Activated CD8-positive, alpha-beta T cell treated with anti-CD3 and anti-CD28 coated beads for 36 hours (primary cell): ENCODE measurements at places on chromosomes 5 and 9. TPM values are rescaled to one million over a fixed set of nuclear protein-coding genes. Genes with fewer than 3 reads are reported as not detected.

GRCh38 chr9:91985692-91986091 is 35.7 kb upstream of the ROR2 start:
- no peak for DNase-seq

GRCh38 chr9:14277244-14277643 is 36.7 kb downstream of the NFIB start:
- DNase-seq, result no peak

GRCh38 chr9:107316795-107317661 is 33.9 kb downstream of the RAD23B start:
- no peak for DNase-seq

- no peak for DNase-seq
Measured at GRCh38 chr9:78698371-78698770, 401.4 kb downstream of the PSAT1 start.

DNA sequence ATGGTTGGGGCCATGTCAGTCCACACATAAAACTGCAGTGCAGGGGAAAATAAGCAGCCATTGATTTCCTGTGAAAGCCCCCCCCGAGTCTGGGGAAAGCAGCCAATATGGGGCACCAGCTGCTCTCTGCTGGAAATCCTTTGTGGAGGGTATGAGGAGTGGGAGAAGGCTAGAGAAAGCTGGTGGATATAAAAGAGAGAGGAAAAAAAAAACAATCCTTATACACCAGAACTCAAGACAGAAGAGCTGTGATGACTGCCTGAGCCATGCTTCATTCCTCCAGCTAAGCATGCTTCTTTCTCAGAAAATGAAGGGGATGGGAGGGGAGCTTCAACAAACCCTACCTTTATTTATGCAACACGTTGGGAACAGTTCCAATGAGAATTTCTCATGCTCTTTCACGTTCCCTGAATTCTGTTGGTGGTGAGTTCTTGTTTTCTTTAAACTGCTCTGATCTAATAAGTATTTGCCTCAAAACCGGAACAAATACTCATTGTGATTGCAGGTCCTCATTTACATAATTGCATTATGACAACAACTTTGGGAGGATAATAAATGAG is 688.0 kb upstream of the SEMA6A start:
- no peak for DNase-seq

DNA sequence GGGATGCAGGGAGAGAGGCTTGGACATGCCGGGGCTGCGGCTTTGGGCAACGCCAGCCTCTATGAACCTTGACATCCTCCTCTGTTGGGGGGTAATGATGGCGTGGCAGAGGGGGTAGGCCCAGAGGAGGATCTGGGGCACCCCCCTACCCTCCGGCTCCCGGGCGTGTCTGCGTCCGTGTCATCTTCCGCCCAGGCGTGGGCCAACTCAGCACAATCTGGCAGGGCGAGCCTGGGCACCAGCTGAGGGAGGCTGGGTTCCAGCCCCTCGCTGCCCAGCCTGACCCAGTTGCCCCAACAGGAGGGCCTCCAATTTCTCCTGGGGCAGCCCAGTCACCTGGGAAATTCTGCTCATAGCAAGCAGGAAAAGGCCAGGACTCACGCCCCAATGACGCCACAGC is 62.9 kb upstream of the IL17B start:
- DNase-seq, result no peak

DNA sequence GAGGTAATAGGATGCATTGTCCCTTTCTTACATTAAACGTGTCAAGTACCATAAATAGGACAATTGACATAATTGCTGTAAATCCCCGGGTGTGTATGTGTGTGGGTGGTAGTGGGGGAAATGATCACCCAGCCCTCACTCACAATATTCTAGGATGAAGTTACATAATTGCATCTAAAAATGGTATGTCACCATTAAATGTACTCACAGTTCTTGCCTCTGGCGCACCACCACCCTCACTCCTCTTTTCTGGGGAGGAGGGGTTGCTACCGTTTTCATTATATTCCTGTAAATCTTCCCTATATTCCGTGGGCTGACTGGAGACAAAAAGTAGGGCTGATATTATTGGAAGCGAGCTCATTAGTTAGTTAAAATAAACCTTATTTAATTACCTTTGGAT is 563.8 kb downstream of the TLR4 start:
- DNase-seq, result no peak

Gene FOXI1
- total RNA-seq, result not detected

GRCh38 chr5:69519285-69519684 is 26.7 kb downstream of the OCLN start:
- no peak for DNase-seq

- DNase-seq, result no peak
Measured at GRCh38 chr9:132903574-132904492, 25.1 kb downstream of the SPACA9 start.

- DNase-seq, result peak; percentile 24
Measured at GRCh38 chr5:13957032-13957645, 12.7 kb upstream of the DNAH5 start.

Gene AK8
- total RNA-seq, result not detected

DNA sequence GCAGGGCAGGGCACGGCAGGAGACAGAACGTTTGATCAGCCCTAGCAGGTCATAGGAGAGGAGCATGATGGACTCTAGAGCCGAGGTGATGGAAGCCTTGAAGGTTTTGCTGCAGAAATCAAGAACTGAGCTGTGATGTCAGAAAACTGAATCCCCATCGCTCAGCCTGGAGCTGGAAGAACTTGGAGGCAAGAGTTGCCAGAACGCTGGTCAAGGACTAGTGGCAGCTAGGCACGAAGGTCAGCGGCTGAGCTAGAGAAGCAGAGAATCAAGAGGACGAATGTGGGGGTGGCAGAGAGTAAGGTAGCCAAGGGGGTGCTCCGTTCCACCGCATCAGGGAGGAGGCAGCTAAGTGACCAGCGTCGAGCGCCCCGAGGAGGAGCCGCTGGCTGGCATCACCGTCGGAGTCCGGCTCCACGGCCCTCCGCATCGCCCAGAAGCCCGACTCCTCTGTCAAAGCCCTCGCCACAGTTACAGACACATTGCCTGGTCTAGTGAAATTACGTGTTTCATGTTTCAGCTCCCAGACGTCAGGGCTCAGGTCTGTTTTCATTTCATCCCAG is 1.2 kb upstream of the GALNT10 start:
- DNase-seq, result no peak

Gene GRIN1
- not detected for total RNA-seq

- no peak for DNase-seq
Measured at GRCh38 chr5:171707442-171707792, 78.2 kb upstream of the SMIM23 start.

GRCh38 chr5:4984461-4984860 is 155.7 kb upstream of the ADAMTS16 start:
- no peak for DNase-seq

DNA sequence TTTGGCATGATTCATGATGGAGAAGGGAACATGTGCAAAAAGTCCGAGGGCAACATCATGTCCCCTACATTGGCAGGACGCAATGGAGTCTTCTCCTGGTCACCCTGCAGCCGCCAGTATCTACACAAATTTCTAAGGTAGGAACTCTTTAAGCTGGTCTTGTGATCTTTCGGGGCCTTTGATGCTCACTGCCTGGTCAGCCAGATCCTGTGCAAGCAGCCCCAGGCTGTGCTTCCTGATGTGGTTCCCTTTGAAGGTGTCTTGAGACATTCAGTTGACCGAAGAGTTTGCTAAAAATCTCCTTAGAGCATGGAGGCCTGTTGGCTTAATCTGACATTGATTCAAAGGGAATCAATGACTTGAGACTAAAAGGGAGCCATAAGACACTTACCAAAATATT is 60.0 kb downstream of the ADAMTS16 start:
- no peak for DNase-seq

DNA sequence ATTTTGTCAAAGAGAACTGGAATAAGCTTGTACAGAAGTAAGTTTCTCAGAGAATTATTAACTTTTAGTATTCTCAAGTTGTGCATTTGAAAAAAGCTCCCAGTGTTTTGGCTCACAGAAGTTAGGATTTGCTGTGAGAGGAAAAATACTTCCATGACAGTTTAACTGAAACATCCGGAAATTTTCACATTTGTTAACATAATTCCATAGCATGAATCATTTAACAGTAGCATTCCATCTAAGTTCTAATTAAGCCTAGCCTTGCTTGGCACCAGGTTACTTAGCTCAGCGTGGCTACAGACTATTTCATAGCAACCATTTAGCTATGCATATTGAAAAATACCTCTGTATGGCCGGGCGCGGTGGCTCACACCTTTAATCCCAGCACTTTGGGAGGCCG is 90.8 kb downstream of the LNPEP start:
- DNase-seq, result no peak

GRCh38 chr5:108541836-108542235 is 159.9 kb upstream of the FBXL17 start:
- DNase-seq, result no peak

- DNase-seq, result peak; percentile 35
Measured at GRCh38 chr5:76180814-76181805, 97.9 kb downstream of the SV2C start.

- DNase-seq, result peak; percentile 70
Measured at GRCh38 chr5:39164016-39164415, 55.3 kb downstream of the FYB1 start.

GRCh38 chr9:892123-892522 is 50.6 kb downstream of the DMRT1 start:
- DNase-seq, result no peak

DNA sequence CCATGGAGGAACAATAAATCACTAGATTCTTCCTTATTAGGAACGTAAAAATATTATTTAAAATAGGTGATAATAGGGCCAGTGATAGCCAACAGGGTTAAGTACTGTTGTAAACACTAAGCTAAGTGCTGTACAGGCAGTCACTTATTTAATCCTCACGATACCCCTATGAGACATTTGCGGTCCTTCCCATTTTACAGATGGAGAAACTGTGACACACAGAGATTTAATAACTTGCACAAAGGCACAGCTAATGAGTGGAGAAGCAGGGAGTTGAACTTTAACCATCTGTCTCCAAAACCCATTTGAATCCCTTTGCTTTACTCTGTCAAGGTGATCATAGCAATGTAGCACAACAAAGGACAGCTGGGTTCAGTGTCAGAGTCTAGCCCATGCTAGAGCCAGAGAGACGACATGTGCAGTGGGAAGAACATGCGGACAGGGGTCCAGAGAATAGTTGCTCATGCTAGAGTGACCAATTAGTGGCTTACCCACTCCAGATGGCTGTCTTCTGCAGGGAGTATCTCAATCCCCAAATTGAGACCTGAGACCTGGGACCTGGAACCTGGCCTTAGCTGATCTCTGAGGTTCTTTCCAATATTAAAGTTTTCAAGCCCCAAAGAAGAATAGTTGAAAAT is 28.9 kb downstream of the STXBP1 start:
- DNase-seq, result no peak

DNA sequence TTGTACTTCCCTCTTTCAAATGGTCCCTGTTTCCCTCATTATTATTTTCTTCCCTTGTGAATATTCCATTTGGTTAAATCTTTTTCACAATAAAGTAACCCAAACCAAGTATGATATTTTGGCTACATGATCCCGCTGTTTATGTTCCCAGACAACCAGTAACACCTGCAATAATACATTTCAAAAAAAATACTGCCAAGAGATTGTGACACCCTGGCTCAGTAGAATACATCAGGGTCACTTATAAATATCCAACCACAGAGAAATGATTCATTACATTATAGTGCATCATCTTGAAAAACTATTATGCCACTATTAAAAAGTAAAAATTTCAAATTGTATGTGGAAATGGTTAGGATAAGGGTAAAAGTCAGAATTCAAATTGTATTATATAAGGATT is 7.2 kb upstream of the OXCT1 start:
- DNase-seq, result no peak

DNA sequence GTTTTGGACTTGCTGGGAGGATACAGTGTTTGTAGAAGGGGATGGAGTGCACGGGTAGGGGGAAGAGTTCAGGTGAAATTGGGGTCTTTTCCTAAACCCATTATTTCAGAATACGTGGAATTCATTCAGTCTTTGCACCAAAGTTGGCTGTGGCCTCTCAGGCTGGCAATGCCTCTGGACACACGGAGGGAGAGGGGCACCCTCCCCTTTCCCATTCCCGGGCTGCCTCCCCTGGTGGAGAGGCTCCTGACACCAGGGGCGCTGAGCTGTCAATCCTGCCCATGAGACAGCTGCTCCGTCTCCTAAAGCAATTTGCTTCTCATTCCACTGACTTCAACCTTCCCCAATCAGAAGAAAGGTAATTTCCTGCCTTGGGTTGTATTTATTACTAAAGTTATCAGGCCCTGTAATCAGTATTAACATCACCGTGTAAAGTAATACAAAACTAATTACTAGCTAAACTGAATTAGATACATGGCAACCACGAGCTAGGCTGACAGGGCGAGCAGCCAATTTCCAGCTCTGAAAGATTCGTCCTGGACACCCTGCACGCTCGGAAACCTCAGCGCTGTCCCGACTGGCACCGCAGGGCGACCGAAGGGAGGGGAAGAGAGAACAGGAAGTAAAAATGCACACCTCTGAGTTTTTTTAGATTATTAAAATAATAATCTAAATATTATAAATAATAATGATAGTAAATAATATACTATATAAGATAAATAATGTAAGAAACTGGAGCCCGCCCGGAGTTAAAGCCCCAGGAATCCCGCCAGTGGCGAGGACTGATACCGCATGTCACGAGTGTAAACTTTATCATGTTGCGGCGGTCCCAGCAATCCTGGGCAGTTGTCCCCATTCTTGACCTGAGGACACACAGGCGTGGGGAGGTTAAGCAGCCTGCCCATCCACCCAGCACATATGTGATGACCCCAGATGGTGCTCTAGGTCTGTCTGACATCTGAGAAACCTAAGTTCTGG is 6.9 kb upstream of the OLFM1 start:
- no peak for DNase-seq

- no peak for DNase-seq
Measured at GRCh38 chr9:132912131-132912530, 32.3 kb downstream of the TSC1 start.

- DNase-seq, result peak; percentile 10
Measured at GRCh38 chr9:122091682-122092592, 1.2 kb downstream of the TTLL11 start.

Gene PCDH12
- 0.61 TPM for total RNA-seq

DNA sequence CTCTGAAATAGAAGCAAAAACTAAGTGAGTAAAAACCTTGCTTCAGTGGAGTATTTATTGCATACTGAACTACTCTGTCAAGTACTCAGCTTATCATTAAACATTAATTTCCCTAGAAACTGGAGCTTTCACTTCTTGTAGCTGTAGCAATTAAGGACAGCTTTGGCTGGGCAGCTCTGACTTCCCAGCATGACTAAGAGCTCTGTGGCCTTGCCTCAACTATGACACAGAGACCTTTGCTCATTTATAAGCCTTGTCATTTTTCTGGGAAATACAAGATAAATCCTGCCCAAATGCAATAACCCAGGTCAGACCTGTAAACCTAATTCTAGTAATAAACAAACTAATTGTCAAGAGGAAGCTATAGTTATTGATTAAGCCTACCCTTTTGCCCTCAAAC is 65.4 kb upstream of the STK32A start:
- DNase-seq, result no peak
